Heart left ventricle (tissue), 16 donors: ENCODE measurements at places on chromosomes 3 and 15. TPM values are rescaled to one million over a fixed set of nuclear protein-coding genes. Genes with fewer than 3 reads are reported as not detected.

FYCO1 gene
- total RNA-seq, result 75.3 TPM

EPHA6 gene
- total RNA-seq, result not detected

TEX55 gene
- total RNA-seq, result not detected

SUSD5 gene
- total RNA-seq, result 20.3 TPM

GHSR gene
- total RNA-seq, result not detected

GOLGA6A gene
- not detected for total RNA-seq

CAMK2N2 gene
- total RNA-seq, result not detected

MCTP2 gene
- 0.43 TPM for total RNA-seq

ONECUT1 gene
- not detected for total RNA-seq

SI gene
- total RNA-seq, result not detected

ACTRT3 gene
- 0.18 TPM for total RNA-seq

ACKR4 gene
- 2.8 TPM for total RNA-seq

NT5DC2 gene
- total RNA-seq, result 63.2 TPM

KLHL40 gene
- 0.60 TPM for total RNA-seq

BFSP2 gene
- not detected for total RNA-seq

GALNT15 gene
- total RNA-seq, result 5.3 TPM

GXYLT2 gene
- 12.7 TPM for total RNA-seq

CD96 gene
- not detected for total RNA-seq

COX17 gene
- 173 TPM for total RNA-seq

ROPN1 gene
- not detected for total RNA-seq

ANKRD34C gene
- 0.47 TPM for total RNA-seq

STRIT1 gene
- total RNA-seq, result 0.37 TPM

P2RY12 gene
- total RNA-seq, result 0.42 TPM

PATL2 gene
- 2.5 TPM for total RNA-seq

VILL gene
- total RNA-seq, result 2.6 TPM

LRRK1 gene
- total RNA-seq, result 1.7 TPM

GOLGA8T gene
- total RNA-seq, result 0.45 TPM
